ENCODE measurements at places on chromosomes 11 and 22.

DNA sequence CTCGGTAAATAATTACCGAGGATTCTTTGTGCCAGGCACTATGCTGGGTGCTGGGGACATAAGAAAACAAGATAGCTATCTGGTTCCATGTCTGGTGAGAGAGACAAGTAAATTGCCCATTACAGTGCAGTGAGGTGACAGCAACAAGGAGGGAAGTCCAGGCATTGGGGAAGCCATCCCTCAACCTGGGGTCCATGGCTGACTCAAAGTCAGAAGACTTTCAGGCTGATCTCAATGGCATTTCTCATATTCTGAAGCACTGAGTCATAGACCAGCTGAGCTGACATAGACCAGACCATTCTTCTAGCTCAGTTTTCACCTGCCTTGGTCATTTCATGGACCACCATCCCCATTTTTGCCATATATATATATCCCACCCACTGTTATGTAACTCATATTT is 158.8 kb downstream of the TTC17 start:
- no peak for DNase-seq
- H3K4me1 ChIP-seq = no peaks in the 10 kb centered on the region
- no peaks in the 10 kb centered on the region for H3K27me3 ChIP-seq

- no peak overlapping the region for H3K27ac ChIP-seq
- peaks cover 21% of the 10 kb centered on the region for H3K27me3 ChIP-seq
- H3K4me1 ChIP-seq = peaks cover 6% of the 10 kb centered on the region
- H3K4me3 ChIP-seq = no peak overlapping the region
- no peaks in the 10 kb centered on the region for H3K36me3 ChIP-seq
- DNase-seq = no peak
These were observed 496 bp upstream of the CST6 start for GRCh38 chr11:66011239-66011784.

DNA sequence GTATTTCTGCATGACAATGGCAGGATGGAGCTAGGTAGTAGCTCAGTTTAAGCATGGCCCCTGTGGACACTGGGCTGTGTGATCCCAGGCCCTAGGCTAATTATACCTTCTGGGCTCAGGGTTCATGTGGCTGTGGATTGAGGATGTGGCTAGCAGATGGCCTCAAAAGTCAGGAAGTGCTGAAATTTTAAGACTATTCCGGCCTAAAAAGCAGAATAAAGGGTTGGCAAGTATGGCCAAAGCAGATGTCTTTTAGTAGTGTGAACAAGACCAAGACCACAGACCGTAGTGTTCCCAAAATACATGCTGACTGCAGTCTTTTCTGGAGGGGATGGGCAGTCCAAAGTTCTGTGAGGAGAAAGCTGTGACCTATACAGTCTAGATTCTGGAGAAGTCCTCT is 115.7 kb upstream of the RAG2 start:
- H3K27ac ChIP-seq = no peak overlapping the region
- H3K36me3 ChIP-seq = no peaks in the 10 kb centered on the region
- no peaks in the 10 kb centered on the region for H3K4me1 ChIP-seq
- H3K4me3 ChIP-seq = no peak overlapping the region
- peak; percentile 5 for DNase-seq

DNA sequence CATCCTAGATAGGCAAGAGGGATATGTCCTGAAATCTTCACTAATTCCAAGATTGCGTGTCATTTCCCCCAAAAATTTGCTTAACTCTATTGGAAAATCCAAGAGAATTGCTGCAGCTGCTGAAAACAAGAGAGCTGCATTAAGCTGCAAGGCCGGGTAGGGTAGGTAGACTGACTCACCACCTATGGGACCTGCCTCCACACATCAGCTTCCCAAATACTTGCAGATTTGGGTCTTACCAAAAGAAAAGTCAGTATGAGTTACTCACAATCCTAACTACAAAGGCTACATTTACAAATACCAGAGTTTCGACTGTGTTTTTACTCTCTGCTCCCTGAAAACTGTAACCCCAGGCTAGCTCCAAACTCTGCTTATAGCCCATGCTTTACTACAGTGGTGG is 142.5 kb upstream of the TEAD1 start:
- DNase-seq = no peak
- no peak overlapping the region for H3K27ac ChIP-seq
- peaks cover 36% of the 10 kb centered on the region for H3K36me3 ChIP-seq
- H3K27me3 ChIP-seq = no peaks in the 10 kb centered on the region

- peaks cover 38% of the 10 kb centered on the region for H3K4me1 ChIP-seq
- DNase-seq = no peak
- H3K27me3 ChIP-seq = no peaks in the 10 kb centered on the region
- no peak overlapping the region for H3K4me3 ChIP-seq
- H3K27ac ChIP-seq = peak overlapping the region; percentile 65
These were observed 34.6 kb downstream of the A4GALT start for GRCh38 chr22:42685941-42686653.

GRCh38 chr11:115996808-115997188 is 492.6 kb upstream of the CADM1 start:
- no peaks in the 10 kb centered on the region for H3K4me1 ChIP-seq
- no peak overlapping the region for H3K27ac ChIP-seq
- no peaks in the 10 kb centered on the region for H3K27me3 ChIP-seq
- no peaks in the 10 kb centered on the region for H3K36me3 ChIP-seq
- no peak for DNase-seq

DNA sequence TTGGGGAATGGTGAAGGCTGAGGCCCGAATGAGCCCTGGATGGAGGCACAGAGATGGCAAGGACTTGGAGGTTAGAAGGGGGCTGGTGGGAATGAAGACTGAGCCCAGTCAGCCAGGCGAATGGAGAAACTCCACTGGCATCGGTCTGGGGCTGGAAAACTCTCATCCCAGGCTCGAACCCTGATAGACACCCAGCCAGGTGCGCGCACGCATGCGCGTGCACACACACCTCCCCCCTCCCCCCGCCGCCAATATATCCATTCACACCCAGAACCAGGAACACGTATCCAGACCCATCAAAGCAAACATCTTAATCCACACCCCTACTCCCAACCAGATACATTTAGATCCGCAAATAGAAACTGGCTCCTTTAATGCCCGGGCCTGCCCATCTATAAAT is 139.3 kb downstream of the CEP164 start:
- H3K27me3 ChIP-seq = no peaks in the 10 kb centered on the region
- no peaks in the 10 kb centered on the region for H3K36me3 ChIP-seq

GRCh38 chr11:45233121-45233803 is 52.9 kb downstream of the SYT13 start:
- H3K27ac ChIP-seq = no peak overlapping the region
- peak; percentile 75 for DNase-seq
- peaks cover 11% of the 10 kb centered on the region for H3K36me3 ChIP-seq
- no peaks in the 10 kb centered on the region for H3K4me1 ChIP-seq
- H3K27me3 ChIP-seq = no peaks in the 10 kb centered on the region

GRCh38 chr11:119363851-119364590 is 17.5 kb downstream of the USP2 start:
- H3K4me1 ChIP-seq = peaks cover 44% of the 10 kb centered on the region
- H3K27me3 ChIP-seq = peaks cover 7% of the 10 kb centered on the region
- no peaks in the 10 kb centered on the region for H3K36me3 ChIP-seq

GRCh38 chr22:45565171-45565570 is 62.5 kb downstream of the FBLN1 start:
- DNase-seq = no peak
- no peaks in the 10 kb centered on the region for H3K4me1 ChIP-seq
- no peak overlapping the region for H3K4me3 ChIP-seq
- peaks cover 21% of the 10 kb centered on the region for H3K36me3 ChIP-seq

DNA sequence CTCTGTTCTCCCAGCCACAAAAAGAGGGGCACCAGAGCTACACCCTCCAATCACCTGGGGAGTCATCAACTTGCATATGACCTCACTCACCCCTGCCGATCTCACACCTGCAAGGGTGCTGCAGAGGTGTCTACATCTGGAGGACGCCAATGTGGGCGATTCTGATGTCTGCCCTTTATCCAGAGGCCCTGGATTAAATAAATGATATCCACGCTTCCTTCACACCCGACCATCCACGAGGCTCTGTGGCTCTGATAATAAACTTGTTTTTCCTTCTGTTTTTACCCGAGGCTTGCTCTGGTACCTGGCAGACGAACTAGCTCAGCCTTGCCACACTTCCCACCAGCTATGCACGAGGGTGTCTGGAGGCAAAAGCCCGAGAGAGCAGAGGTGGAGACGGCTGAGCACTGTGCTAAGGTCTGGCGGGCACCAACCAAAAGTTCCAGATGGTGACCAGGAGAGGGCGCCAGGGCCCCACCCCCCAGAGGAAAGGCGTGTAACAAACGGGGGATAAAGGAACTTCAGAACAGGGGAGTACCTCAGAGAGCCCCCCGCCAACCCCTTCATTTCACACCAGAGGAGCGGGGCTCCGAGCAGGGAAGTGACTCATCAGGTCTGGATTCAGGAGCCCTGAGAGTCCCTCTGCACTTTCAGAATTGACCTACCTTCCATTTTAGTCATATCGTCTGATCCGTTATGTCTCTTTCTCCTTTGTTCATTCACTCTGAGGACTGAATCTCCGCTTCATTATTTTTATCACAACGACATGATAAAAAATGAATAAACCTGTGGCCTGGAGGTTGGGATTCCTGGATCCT is 13.5 kb downstream of the SCN3B start:
- no peaks in the 10 kb centered on the region for H3K4me1 ChIP-seq
- no peak overlapping the region for H3K27ac ChIP-seq
- no peaks in the 10 kb centered on the region for H3K27me3 ChIP-seq
- DNase-seq = no peak

DNA sequence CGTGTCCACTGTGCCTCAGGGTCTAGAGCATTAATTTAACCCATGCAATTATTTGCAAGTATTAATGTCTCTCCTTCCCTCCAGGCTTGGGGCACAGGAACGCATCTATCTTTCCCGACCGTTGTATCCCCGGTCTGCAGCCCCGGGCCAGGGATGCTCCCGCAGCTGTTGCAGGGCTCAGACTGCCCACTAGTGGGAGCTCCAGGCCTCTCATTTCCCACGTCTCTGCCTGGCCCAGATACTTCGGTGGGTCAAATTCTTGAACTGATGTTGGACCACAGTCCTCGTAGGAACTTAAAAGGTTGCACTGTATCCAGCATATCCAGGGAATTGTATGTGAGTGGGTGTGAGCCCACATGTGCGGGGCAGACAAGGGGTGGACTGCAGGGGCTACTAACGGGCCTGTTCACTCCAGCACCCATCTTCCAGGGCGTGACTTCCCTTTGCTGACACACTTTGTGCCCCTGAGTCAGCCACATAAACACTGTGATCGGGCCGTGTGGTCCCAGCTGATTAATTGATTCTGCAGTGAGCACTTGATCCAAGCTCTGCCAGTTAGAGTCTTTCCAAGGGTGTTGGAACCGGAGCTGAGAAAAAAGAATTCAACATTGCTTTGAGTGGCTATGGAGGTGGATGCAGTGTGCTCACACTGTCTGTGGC is 451.3 kb downstream of the TBC1D22A start:
- H3K27me3 ChIP-seq = no peaks in the 10 kb centered on the region
- no peaks in the 10 kb centered on the region for H3K36me3 ChIP-seq
- DNase-seq = no peak
- H3K4me1 ChIP-seq = no peaks in the 10 kb centered on the region
- no peak overlapping the region for H3K27ac ChIP-seq

GRCh38 chr11:13010749-13011465 is 1.8 kb downstream of the RASSF10 start:
- no peaks in the 10 kb centered on the region for H3K4me1 ChIP-seq
- no peaks in the 10 kb centered on the region for H3K36me3 ChIP-seq
- H3K27ac ChIP-seq = no peak overlapping the region
- no peaks in the 10 kb centered on the region for H3K27me3 ChIP-seq
- H3K4me3 ChIP-seq = no peak overlapping the region
- no peak for DNase-seq

GRCh38 chr11:89189776-89190175 is 12.1 kb downstream of the TYR start:
- no peaks in the 10 kb centered on the region for H3K27me3 ChIP-seq
- H3K4me3 ChIP-seq = no peak overlapping the region
- H3K27ac ChIP-seq = no peak overlapping the region
- H3K36me3 ChIP-seq = no peaks in the 10 kb centered on the region
- DNase-seq = no peak

DNA sequence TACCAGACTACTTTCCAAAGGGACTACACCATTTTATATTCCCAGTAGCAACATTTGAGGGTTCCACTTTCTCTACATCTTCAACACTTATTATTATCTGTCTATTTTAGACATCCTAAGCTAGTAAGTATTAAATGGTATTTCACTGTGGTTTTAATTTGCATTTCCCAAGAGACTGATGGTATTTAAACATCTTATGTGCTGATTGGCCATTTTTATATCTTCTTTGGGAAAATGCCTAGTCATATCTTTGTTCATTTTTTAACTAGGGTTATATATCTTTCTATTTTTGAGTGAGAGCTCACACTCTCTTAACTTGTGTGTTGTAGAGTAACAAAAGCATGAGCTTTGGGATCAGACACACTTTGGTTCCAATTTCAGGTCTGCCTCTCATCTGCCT is 73.7 kb downstream of the PRCP start:
- DNase-seq = no peak
- no peak overlapping the region for H3K27ac ChIP-seq
- peaks cover 2% of the 10 kb centered on the region for H3K36me3 ChIP-seq
- H3K4me3 ChIP-seq = no peak overlapping the region
- H3K27me3 ChIP-seq = no peaks in the 10 kb centered on the region

- peaks cover 6% of the 10 kb centered on the region for H3K36me3 ChIP-seq
- no peak overlapping the region for H3K4me3 ChIP-seq
- H3K27ac ChIP-seq = peak overlapping the region; percentile 66
- H3K4me1 ChIP-seq = peaks cover 71% of the 10 kb centered on the region
- DNase-seq = no peak
These were observed 10.7 kb downstream of the CRY2 start for GRCh38 chr11:45857961-45858474.

- H3K36me3 ChIP-seq = no peaks in the 10 kb centered on the region
- DNase-seq = no peak
These were observed 121.5 kb downstream of the CEP164 start for GRCh38 chr11:117449111-117449693.

- H3K27ac ChIP-seq = no peak overlapping the region
- no peak for DNase-seq
- H3K27me3 ChIP-seq = no peaks in the 10 kb centered on the region
These were observed 10.9 kb upstream of the HBE1 start for GRCh38 chr11:5280582-5281102.

GRCh38 chr11:76033699-76034098 is 172.6 kb downstream of the WNT11 start:
- no peaks in the 10 kb centered on the region for H3K4me1 ChIP-seq
- peaks cover 6% of the 10 kb centered on the region for H3K36me3 ChIP-seq
- H3K4me3 ChIP-seq = no peak overlapping the region
- H3K27me3 ChIP-seq = no peaks in the 10 kb centered on the region

DNA sequence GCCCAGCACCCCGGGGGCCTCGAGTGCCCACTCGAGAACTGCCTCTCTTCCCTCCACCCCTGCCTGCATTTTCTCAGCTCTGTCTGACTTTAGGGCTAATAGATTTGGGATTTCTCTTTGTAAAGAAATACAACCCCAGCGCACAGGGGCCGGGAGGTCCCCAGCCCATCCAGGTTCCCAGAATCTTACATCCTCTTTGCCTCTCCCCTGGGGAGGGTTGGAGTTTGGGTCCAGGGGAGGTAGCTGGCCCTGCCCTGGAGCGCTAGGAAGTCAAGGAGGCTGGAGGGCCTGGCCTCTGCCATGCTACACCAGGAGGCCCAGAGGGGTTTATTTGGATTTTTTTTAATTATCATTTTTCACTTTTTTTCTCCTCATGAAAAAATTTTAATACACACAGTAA is 65.7 kb upstream of the LMO1 start:
- no peaks in the 10 kb centered on the region for H3K36me3 ChIP-seq
- no peak for DNase-seq
- peaks cover 32% of the 10 kb centered on the region for H3K4me1 ChIP-seq
- H3K27me3 ChIP-seq = no peaks in the 10 kb centered on the region

GRCh38 chr11:45803971-45804760 is 783 bp upstream of the SLC35C1 start:
- no peaks in the 10 kb centered on the region for H3K27me3 ChIP-seq
- H3K4me3 ChIP-seq = peak overlapping the region; percentile 74
- H3K27ac ChIP-seq = peak overlapping the region; percentile 95
- peak; percentile 72 for DNase-seq

- peaks cover 60% of the 10 kb centered on the region for H3K4me1 ChIP-seq
- no peaks in the 10 kb centered on the region for H3K36me3 ChIP-seq
- no peaks in the 10 kb centered on the region for H3K27me3 ChIP-seq
These were observed 201.6 kb upstream of the NAV2 start for GRCh38 chr11:19511066-19511412.

Data from tibial nerve (tissue), 4 donors.